ENCODE measurements at places on chromosomes 12 and 14.

GRCh38 chr14:70585231-70585630, 15.2 kb downstream of the MED6 start:
- peak; percentile 18 for DNase-seq

GRCh38 chr14:79528828-79529416, 682.4 kb downstream of the DIO2 start:
- no peak for DNase-seq

DNA sequence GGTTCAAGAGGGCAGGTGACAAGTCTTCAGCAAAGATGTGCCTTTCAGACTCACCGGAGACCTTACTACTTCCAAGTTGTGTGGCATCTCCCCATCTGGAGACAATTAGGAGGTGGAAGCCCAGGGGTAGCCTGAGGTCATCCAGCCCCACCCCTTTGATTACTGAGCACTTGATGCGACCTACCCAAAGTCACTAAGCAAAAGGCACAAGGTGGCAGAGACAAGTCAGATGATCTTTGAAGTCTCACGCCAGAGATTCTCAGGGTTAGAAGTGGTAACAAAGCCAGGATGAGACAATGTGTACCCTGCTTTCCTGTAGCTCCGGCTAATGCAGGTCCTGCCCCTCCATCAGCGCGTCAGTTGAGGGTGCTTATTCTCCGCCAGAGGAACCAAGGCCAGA, 1.4 kb upstream of the FOXN3 start:
- no peak for DNase-seq

GRCh38 chr12:108702595-108703320, 28.6 kb downstream of the CORO1C start:
- DNase-seq: no peak

- DNase-seq: no peak
These were observed 175.9 kb downstream of the TRHDE start for GRCh38 chr12:72448089-72448488.

GRCh38 chr12:15928870-15929571, 17.9 kb downstream of the DERA start:
- no peak for DNase-seq

GRCh38 chr12:65209655-65210043, 40.3 kb downstream of the LEMD3 start:
- no peak for DNase-seq

GRCh38 chr12:30827101-30828066, 72.6 kb upstream of the CAPRIN2 start:
- no peak for DNase-seq

Measured in epithelial cell of esophagus (primary cell).